ENCODE measurements at places on chromosomes 16 and 17.

- DNase-seq = no peak
These were observed 52.9 kb downstream of the SNX11 start for GRCh38 chr17:48160177-48161081.

DNA sequence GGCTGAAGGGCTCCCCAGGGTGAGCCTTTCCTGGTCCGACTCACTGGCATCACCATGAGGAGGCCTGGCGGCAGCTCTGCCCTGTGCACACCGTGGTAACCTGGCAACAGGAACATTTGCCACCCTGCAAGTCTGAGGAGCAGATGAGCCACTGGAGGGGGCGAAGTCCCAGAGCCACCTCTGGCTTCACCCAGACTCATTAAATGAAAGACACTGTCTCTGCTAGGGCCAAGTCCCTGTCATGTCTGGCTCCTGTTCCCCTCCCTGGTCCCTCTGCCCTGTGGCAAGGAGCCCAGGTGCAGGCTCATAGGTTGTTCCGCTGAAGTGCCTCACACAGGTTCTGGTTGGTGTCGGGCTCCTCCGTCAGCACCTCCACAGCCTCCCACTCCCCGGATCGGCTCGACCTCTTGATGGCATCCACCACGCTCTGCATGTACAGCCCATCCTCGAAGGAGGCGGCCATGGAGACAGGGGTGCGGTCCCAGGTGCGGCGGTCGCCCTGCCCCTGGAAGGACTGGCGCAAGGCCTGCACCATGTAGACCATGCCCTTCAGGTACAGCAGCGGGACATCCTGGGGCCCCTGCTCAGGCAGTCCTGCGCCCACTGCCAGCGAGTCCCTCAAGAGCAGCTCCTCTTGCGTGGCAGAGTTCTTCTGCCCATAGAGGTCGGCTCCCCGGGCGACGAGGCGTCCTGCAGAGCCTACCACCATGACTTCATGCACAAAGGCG is 8.4 kb downstream of the C16orf86 start:
- no peak for DNase-seq

DNA sequence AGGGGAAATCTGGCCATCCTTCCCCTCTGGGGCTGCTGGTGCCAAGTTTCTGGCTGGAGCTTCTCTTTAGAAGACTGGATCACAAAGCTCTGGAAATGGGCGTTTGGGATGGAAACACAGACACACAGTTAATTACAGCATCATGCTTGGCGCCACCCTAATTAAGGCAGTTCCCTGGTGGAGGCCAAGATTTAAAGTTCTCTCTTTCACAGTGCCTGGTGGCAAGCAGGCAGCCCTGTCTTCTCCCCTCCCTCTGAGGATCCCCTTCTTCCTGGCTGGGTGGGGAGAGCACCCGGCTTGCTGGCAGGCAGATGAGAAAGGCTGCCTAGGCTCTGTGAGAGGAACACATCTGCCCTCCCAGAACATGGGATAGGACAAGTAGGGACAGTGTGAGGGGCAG is 59.0 kb upstream of the NKD1 start:
- DNase-seq = no peak

- no peak for DNase-seq
These were observed 8.3 kb downstream of the PIPOX start for GRCh38 chr17:29051194-29051593.

DNA sequence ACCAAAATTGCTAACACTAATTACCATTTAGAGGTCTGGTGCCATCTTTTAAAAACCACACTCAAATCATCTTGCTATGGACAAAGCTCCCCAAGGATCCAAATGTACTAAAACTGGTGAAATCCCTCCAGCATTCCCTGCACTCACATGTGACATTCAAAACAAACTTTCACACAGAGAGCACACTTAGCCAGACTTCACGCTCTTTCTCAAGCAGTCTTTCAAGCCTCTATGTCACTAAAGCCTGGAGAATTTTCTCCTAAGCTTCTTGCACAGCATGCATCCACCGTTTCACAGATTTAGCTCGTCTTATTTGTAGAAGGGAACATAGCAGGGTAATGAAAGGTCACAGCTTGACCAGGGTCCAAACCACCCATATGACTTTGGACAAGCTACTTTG is 19.3 kb downstream of the CMTM3 start:
- no peak for DNase-seq

- DNase-seq = no peak
These were observed 3.0 kb downstream of the CDT1 start for GRCh38 chr16:88806491-88807111.

DNA sequence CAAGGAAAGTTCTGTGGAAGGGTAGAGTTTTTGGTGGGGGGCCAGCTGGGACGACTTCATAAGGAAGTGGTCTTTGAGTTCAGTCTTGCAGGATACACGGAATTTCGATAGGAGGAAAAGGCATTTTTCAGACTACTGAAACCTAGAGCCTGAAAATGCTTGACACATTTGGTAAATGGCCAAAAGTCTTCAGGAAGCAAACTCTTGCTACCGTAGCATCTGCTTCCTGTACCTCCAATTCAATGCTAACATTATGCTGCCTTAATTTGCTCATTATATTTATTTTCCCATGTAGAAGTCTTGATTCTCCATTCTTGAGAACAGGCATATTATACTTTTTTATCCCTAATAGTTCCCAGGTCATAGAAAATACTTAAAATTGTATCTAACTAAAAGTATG is 129.3 kb upstream of the MED13 start:
- DNase-seq = no peak

DNA sequence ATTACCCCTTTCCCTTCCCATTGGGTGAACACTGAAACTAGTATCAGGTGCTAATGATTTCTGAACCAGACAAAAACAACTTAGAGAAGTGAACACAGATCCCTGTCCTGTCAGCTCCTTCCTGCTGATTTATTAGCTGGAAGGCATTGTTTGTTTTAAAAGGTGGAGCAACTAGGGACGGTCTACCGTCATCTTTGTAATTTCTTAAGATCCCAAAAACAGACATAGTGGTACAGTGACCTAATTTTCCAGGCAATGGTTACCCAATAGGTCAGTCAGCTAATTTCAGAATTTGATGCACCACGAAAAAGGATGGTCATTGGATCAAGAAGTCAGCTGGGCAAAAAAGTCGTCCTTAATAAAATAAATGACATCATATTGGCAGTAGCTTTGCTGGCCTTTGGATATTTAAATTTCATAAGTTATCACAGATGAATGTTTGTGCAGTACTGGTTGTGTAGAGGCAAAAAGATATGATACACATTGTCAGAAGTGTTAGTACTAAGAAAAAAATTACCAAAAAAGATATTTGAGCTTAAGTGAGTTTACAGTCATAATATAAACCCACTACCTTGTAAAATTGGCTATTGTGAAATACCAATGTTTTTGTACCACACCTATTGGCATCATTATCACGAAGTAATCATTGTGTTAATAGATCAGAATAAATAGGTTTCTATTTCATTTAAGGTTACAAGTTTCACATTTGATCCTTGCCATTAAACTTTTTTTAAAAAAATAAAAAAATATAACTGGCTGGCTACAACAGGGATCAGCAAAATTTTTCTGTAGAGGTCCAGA is 27.2 kb upstream of the KCNJ16 start:
- no peak for DNase-seq

- no peak for DNase-seq
These were observed 22.8 kb downstream of the CRISPLD2 start for GRCh38 chr16:84842516-84843148.

GRCh38 chr16:24700549-24701392 is 28.7 kb upstream of the TNRC6A start:
- DNase-seq = no peak

DNA sequence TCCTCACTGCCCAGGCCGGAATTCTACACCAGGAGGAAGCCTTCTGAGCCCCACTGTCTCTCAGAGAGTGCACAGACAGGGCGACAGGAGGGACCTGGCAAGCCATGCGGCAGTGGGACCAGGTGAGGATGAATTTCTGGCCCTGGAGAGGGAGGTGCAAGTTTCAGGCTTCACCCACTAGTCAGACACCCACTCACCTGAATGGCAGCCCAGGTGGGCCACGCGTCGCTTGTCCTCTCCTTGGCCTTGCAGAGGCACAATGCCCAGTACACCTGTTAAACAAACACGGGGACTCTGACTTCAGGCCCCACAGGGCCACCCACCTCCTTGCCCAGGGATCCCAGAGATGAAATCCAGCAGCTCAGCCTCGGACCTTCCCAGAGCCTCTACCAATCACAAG is 4.2 kb downstream of the CORO7 start:
- DNase-seq = no peak

DNA sequence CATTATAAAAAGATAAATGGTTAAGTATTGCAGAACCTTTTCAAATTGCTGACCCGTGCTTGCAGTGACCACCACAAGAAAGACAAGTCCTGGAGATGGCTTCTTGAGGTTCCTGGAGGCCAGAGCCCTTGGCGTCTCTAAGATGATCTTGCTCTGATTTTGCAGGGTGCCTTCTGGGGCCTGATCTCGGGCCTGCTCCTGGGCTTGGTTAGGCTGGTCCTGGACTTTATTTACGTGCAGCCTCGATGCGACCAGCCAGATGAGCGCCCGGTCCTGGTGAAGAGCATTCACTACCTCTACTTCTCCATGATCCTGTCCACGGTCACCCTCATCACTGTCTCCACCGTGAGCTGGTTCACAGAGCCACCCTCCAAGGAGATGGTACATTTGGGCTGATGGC is 63.0 kb downstream of the SLC5A11 start:
- no peak for DNase-seq

- peak; percentile 73 for DNase-seq
These were observed 1.1 kb downstream of the IL21R start for GRCh38 chr16:27402964-27403600.

DNA sequence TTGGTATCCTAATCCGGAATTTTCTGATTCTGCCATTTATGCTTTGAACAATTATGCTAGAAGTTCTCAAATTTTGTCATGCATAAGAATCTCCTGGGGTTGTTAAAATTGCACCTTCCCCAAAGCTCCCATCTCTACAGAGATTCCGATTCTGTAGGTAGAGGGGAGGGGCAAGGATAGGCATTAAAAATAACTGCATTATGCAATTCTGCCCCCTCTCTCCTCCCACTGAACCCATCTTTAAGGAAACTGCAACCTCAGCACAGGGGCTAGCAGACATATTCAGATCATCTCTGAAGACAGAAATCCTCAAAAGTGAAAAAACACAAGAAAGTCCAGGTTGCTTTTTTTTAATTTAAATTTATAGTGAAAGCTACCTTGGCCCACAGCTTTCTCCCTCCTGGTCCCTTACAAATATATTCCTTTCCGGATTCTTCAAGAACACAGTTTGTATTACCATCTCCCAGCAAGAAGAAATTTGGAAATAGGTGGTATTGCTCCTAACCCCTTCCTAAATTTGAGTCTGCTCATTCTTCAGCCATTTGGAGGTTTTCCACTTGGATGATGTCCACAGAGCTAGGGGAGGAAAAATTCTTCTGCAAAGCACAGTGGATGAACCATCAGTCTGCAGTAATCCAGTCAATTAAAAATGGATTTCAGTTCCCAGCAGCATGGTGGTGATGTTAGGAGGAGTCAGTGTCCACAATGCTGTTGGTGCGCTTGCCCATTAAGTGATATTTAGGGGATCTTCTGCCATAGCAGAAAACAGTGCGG is 67.7 kb downstream of the RBFOX1 start:
- DNase-seq = no peak

GRCh38 chr16:78796221-78796866 is 696.9 kb downstream of the WWOX start:
- peak; percentile 22 for DNase-seq

DNA sequence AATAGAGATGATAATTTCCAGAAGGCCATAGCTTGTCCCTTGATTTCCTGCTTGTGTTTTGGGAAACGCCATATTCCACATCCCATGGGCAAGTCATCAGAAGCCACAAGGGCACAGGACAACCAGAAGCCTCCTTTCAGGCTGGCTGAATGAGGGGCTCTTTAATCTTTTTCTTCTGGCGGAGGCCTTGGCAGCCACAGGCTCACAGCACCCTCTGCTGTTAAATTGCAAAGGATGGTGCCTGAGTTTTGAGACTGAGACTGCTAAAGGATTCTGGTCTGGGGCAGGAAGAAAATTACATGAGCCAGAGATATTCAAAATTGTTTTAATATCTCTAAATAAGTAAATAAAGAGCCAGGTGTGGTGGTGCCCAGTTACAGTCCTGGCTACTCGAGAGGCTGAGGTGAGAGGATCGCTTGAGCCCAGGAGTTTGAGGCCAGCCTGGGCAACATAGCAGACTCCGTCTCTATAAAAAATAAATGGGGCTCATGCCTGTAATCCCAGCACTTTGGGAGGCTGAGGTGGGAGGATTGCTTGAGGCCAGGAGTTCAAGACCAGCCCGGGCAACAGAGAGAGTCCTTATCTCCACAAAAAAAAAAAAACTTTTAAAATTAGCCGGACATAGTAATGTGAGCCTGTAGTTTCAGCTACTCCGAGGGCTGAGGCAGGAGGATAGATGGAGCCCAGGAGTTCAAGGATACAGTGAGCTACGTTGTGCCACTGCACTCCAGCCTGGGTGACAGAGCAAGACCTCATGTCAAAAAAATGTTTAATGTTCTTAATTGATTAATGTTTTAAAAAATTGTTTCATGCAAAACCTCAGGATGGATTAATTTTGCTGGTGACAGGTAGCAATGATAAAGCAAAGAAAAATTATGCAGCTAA is 26.3 kb downstream of the AARSD1 start:
- DNase-seq = no peak

GRCh38 chr17:2695961-2696760 is 15.4 kb downstream of the CLUH start:
- no peak for DNase-seq

DNA sequence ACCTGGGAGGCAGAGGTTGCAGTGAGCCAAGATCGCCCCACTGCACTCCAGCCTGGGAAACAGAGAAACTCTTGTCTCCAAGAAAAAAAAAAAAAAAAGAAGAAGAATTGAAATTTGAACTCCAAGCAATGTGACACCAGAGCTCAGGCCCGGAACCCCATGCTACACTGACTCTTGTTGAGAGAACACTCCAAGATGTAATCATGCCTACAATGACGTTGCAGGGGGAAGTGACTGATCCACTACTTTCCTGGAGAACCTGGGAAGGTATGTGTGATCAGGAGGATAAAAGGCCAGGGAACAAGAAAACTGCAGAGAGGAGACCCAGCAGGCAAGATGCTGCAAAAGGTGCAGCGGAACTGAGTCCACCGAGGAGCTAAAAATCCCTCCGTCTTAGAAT is 57.9 kb downstream of the ADCY9 start:
- DNase-seq = no peak

GRCh38 chr16:50741225-50741780 is 583 bp upstream of the CYLD start:
- no peak for DNase-seq
